Right kidney (tissue), 9 donors: ENCODE measurements at places on chromosomes 2 and 18.

- no peak for DNase-seq
Measured at GRCh38 chr2:240506406-240507059, 51.3 kb downstream of the ANKMY1 start.

GRCh38 chr2:159156834-159157233 is 129.7 kb downstream of the WDSUB1 start:
- no peak for DNase-seq

DNA sequence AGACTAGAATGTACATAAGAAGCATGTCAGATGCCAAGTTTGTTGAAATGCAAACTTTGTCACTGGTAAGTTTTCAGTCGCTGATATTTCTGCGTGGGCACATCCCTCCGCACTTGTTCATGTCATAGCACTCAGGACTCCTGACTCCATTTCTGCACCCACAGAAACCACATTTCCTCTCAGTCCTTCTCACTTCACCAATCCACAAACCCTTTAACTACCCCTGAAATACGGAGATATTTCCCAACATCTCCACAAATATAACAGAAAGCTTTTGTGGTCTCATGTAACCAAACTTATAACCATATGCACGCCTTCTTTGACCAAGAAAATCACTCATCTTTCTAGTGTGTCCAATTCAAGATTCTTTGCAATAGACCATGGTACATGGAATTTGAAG is 276.9 kb upstream of the ERBB4 start:
- DNase-seq: no peak

GRCh38 chr2:10331027-10331701 is 28.5 kb downstream of the HPCAL1 start:
- no peak for DNase-seq

DNA sequence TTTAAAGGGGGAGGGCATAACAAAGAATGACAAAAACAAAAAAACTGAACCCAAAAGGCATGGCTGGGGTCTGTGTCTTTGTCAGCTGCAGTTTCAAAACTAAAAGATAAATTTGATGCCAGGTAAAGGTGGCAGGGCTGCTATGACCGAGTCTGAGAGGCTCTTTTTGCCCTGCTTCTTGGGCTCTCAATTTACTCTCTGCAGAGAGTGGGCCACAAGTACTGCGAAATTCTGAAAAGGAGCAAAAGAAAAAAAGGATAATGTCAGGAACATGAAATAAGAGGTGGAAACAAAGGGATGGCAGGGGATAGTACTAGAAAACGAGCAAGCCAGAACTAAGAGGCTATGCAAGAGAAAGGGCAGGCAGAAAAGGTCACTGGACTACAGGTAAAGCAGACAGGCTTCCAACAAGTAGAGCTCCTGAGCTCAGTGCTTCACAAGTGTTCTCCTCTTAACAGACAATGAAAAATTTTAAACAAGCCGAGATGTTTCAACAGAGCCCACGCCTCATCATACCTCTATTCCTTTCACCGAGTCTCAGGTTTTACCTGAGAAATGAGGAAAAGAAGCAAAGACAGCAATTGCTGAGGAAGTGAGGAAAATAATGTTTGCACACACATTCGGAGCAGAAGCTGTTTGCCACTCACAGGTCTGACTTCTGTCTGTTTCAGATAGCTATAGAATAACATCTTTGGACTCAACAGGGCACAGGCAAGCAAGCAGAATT is 7.3 kb downstream of the IRS1 start:
- DNase-seq: peak; percentile 50
